HAP-1 (cell line): ENCODE measurements at places on chromosomes 5 and 9.

DNA sequence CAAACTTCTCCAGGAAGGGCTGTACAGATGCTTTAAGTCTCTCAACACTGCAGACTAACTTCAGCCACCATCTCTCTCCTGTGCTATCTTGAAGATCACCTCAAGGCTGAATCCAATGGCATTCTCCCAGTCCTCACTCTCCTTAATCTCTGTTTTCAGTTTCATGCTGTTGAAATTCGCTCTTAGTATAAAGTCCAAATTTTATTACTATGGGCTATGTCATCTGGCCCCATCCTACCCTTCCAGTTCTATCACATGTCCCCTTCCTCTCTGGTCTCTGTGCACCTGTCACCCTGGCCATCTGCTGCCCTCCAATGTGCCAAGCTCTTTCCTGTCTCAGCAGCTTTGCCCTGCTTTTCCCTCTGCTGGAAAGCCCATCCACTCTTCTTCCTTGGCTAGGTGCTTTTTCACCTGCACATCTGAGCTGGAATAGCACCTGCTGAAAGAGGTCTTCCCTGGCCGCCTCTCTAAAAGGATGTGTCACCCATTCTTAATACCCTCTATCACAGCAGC lies 284.7 kb upstream of the MAP3K1 start:
- DNase-seq: no peak

GRCh38 chr9:74557571-74557970 lies 60.4 kb downstream of the RORB start:
- DNase-seq: no peak

DNA sequence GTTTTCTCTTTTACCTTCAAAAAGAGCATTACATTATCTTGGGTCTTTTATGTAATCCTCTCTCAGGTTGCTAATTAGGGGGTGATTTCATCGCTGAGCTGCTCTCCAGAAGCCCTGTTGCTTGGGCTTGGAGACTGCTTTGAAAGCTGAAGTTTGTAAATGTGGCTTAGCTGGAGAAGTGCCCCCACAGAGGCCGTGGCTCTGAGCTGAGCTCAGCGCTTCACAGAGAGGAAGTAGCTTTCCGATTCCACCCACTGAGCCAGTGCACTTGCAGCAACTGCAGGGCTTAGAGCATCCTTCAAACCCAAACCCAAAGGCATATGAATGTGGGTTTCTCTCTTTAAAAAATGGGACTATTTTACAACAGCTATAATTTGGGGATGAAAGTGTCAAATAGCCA lies 13.7 kb upstream of the NXNL2 start:
- no peak for DNase-seq

DNA sequence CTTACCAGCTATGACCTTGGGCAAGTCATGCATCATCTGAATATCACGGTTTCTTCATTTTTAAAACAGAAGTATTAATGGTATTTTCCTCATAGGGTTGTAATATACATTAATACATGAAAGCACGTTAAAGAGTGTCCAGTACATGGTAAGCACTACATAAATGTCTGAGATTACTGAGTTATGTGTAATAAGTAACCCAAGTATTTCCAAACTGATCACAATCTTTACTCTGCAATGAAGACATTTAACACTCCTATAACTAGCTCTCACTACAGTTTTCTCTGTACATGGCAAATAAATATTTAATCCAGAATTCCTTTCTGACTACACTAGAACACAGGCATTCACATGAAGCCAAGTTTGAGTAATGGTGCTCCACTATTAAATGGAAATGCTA lies 4.0 kb downstream of the GLDC start:
- no peak for DNase-seq

GRCh38 chr5:177189965-177190364 lies 56.4 kb downstream of the NSD1 start:
- DNase-seq: no peak

DNA sequence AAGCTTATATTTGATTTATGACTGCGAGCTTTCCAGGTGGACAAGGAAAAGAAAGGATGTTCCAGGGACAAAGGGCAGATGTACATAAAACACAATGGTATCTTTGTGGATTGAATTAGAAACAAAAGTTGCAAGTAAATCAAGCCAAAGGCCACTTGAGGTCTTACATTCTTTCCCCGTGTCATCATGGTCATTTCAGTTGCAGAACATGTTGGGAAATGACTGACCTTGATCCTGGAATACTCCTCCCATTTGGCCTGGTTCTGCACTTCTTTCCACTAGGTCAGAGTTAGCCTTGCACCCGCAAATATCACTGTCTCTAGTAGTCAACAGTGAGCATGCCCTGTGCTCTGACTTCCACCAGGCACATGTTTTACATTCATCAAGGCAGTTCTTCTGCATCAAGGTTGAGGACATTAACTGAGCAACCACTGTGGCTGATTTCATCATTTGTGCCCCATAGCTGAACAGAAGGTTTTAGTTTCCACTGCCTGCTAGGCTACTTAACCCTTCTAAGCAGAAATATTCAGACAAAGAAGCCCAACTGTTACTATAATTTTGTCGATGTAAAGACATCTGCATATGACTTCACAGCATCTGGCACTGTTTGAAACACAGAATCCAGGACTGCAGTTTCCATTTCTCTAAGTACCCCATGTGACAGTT lies 1161.7 kb upstream of the DMAC1 start:
- no peak for DNase-seq

GRCh38 chr5:15472116-15472515 lies 27.9 kb upstream of the FBXL7 start:
- DNase-seq: no peak

GRCh38 chr5:157358871-157359270 lies 92.9 kb downstream of the CYFIP2 start:
- DNase-seq: no peak

DNA sequence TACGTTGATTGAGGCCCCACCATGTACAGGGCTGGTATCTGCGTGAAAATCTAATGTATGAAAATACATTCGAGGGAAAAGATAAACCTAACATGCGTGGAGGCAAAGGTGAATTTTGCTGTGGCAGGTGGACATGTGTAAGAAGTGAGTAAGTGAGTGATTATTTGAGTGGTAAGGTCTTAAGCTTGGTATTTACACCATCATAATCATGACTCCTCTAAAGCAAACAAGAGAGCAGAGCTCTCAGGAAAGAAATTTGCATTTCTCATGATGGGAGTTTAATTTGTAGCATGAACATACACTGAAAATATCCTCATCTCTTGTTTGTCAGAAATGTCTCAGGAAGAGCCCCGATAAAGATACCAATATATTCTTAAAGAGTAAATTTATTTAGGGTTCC lies 260.6 kb downstream of the PSAT1 start:
- DNase-seq: no peak

- DNase-seq: no peak
Measured at GRCh38 chr5:116532762-116533525, 41.7 kb downstream of the SEMA6A start.

DNA sequence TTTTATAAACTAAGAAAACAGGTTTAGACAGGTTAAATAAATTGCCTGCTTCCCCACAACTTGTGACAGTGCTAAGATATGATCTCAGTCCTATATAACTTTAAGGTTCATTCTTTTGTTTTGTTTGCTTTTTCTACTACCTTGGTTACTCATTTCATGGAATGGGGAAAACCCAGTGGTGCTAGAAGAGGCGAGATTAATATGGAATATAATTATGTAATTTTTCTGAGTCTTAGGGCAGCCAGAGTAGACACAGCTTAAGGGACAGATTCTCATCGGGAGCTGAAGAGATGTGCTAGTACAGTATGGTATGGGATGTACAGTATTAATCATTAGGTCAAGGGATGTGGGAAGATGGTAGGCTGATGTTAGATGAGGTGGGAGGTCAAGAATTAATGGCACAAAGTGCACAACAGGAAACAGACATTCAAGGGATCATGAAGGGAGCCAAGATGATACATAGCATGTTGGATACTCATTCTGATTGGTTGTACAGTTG lies 6.2 kb downstream of the TRIM32 start:
- no peak for DNase-seq

DNA sequence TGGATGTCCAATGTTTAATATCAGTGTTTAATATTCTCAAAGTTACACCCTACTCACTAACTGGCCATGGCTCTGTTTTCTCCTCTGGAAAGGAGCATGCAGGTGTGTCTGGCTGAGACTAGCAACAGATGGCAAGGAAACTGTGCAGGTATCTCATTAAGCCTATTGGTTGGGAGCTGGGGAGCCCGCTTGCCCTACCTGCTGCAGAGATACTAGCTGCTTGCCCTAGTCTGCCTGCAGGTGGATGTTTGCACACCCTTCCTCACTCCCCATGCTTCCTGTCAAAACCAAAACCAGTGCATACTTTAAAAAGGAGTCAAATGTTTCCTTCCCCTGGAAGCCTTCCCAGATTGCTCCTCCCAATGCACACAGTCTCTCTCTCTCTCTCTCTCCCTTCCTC lies 228.3 kb upstream of the RASEF start:
- no peak for DNase-seq

- DNase-seq: no peak
Measured at GRCh38 chr5:14936588-14936987, 65.0 kb upstream of the ANKH start.

DNA sequence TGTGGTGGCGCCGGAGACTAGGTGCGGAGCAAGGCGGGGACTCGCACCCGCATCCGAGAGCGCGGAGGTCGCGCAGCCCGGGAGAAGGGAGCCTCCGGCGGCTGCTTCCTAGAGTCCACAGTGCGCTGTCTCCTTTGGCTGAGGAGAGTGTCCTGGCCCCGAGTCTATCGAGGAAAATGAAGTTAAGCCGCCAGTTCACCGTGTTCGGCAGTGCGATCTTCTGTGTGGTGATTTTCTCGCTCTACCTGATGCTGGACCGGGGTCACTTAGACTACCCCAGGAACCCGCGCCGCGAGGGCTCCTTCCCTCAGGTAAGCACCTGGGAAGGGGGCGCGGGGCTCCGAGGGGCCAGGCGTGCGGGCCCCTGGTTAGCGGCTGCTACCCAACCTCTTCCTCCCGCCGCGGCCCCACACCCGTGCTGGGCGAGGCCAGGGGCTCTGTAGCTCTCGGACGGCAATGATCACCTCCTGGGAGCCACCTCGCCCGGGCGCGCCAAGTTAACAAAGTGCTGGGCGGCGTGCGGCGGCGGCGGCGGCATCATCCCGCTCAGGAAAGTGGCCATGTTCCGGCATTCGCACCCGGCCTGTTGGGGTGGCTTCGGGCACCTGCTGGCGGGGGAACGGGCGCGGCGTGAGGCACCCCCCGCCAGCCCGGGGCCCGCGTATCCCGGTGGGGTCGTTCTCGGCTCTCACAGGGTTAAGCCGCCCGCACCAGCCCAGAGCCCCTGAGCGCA lies 681 bp downstream of the MAN2A1 start:
- DNase-seq: peak; percentile 14

DNA sequence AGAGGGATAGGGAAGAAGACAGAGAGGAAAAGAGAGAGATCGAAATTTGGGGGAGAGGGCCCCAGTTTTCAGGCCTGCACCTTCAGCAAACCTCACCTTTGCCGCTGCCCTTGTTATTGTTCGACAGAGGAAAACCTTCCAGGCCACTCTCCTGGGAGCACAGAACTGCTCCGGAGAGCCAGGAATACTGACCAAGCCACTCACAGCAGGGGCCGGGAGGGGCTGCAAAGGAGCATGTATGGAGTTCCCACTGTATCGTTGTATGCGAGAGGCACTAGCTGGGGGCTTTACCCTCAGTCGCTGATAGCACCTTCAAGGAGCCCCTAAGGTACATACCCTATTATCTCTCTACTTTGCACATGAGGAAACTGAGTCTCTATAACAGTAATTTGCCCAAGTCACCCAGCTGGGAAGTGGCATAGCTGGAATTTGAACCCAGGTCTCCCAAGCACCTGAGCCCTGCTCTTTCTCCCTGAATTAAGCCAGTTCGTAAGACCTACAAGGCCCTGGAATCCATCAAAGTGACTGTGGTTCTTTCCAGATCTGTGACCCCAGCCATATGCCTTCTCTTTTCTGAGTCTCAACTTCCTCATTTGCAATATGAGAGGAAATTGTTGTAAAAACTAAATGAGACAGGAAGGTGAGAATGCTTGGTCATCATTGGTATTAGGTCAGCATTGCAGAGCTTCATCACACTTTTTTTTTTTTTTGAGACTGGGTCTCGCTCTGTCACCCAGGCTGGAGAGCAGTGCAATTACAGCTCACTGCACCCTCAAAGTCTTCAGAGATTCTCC lies 21.0 kb upstream of the FOXE1 start:
- DNase-seq: no peak

- no peak for DNase-seq
Measured at GRCh38 chr9:19690128-19690527, 98.7 kb downstream of the SLC24A2 start.

GRCh38 chr9:85224301-85224700 lies 517.5 kb downstream of the AGTPBP1 start:
- DNase-seq: no peak

DNA sequence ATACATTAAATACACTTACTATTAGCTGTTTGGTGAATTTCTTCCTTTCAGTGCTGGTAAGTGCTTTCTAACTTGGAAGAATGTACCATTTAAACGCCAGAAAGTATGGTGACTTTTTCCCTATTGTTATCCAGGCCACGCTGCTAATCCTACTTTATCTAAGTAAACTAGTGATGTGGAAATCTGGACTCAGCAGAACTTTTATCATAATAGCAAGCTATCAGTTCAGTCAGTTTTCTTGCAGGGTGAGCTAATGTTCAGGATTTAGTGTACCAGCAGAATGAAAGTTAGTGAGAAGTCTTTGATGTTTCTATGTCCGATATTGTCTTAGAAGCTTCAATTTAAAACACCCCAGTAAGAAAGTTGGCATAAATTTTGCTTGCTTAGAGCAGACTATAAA lies 72.2 kb downstream of the HSD17B4 start:
- no peak for DNase-seq

DNA sequence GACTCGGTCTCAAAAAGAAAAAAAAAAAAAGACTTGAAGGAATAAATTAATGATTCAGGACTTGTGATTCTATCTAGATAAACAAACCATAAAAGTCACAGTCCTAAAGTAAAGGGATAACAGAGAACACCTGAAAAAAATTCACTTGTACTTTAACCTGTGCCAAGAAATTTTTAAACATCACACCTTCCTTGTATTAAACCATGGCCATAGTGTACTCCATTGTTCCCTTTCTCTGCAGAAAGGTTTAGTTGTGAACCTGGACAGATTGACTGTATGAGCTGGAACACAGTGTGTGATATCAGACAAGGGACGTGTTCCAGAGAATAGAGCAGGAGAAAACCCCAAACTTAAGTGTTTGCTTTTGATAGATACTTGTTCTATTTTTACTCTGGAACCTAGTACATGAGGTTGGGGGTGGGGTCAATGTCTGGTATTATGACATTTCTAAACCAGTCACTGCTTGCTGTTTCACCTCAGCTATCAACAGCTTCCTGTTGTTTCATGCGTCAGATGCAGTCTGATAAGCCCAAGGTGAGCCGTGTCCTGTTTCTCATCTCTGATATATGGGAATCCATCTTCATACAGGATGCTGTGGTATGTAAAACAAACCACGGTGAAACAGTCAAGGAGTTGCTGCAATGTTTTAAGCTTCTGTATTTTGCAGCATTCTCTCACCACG lies 62.5 kb upstream of the ITGA1 start:
- DNase-seq: no peak

GRCh38 chr5:8156706-8157105 lies 287.8 kb downstream of the MTRR start:
- DNase-seq: no peak

DNA sequence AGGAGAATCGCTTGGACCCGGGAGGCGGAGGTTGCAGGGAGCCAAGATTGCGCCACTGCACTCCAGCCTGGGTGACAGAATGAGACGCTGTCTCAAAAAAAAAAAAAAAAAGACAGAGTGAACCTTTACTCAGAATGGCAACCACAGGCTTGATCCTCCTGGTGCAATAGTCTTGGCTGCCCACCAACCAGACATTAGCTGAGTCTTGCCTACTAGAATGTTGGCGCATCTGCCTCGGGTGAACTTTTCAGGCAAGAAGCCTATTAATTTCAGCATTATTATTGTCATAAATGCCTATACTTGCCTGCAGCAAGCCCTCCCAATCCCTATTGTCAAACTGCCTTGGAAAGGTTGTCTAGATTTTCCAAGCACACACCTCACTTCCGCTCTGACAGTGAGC lies 4.2 kb downstream of the SERINC5 start:
- no peak for DNase-seq
